ENCODE measurements at places on chromosomes 1 and 21.

- no peak for DNase-seq
Measured at GRCh38 chr1:226627050-226627755, 78.6 kb downstream of the STUM start.

DNA sequence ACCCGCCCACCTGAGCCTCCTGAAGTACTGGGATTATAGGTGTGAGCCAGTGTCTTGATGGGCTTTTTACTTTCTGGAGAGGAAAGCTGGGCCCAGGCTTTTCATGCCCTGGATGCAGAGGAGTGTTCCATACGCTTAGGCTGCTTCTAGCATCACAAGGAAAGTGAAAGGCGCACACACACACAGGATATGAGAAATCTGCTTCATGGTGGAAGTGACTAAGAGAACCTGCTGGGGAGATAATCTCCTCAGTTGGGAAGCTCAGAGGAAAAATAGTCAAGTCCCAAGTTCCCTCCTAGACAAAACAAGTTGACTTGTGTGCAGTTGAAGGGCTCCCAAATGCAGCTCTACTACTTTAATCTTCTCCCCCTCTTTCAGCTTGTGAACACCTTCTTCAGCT is 2.2 kb downstream of the NUDC start:
- no peak for DNase-seq

DNA sequence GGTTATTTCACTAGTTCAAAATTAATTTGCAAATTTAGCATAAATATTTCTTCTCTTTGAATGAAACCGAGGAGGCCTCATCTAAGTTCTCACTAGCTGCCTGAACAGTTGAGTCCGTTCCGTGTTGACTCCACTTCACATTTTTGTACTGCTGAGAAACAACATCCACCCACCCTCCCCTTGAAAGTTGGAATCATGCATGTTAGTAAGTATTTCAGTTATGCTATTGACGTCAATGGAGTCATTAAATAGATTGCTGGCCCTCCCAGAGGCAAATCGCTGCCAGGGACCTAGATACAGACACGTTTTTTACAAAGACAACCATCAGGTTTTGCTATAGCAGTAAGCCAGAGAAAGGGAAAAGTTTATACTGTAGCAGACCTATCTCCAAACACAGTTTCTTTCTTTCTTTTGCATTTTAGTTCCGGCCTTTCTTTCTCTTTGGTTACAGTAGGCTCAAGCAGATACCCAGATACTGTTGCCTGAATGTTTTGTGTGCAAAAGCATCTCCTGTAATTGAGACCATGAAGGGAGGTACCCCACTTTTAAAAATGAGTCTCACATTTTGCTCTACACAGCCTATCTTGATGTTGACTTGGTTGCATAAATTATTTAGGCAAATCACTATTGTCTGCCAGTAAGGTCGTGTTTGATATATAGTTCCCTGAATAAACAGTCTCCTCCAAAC is 262.6 kb upstream of the SGIP1 start:
- DNase-seq = peak; percentile 99

DNA sequence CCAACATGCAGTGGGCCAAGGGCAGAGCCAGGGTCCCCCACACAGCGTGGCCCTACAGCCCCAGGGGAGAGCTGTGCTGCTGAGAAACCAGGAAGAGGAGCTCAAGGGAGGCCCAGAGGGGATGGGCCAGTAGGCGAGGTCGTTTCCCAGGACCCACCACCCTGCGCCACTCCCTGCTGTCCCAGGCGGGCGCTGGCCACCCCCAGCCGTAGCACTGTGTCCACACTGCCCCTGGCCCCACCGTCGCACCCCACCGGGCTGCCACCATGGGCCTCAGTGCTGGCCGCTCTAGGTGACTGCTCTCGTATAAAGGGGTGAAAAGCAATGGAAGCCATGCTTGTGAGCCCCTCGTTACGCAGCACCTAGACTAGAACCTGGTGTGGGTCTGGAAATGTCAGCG is 22.4 kb downstream of the NADK start:
- DNase-seq = no peak

DNA sequence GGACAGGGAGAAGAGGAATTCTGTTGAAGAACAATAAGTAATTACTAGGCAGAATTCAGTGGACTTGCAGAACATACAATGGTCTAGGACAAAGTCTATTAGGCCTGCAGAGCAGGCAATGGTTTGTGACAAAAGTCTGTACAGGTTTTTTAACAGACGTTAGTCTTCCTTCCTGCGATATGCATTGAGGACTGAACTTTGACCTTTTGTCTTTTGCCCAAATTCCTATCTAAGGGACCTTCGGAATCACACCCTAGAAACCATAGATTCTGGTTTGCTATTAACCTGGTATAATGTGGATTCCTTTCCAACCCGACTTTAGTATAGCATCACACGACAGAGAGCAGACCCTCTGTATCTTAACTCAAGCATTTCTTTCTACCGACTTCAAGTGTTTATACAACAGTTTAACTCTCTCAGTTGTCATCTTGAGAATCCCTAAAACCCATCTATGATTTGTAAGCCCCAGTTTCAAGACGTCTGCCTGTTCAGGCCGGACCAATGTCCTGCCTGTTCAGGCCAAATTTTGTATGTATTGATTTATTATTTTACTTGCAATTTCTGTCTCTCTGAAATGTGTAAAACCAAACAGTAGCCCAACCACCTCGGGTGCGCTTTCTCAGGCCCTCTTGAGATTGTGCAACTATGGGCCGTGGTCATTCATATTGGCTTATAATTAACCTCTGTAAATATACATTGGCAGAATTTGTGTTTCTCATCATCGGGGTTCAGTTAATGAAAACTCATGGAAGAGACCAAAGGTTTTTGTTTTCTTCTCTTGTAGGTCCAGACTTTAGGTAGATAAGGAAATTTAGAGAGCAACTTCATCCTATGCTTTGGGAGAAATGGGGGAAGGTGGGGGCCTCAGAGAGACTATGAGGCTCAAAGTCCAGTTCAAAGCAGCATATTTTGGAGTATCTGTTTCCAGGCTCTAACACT is 76.9 kb upstream of the TNFSF18 start:
- no peak for DNase-seq

- peak; percentile 89 for DNase-seq
Measured at GRCh38 chr1:61184040-61184713, 101.8 kb downstream of the NFIA start.

- DNase-seq = no peak
Measured at GRCh38 chr1:30866594-30866993, 42.0 kb downstream of the SDC3 start.

DNA sequence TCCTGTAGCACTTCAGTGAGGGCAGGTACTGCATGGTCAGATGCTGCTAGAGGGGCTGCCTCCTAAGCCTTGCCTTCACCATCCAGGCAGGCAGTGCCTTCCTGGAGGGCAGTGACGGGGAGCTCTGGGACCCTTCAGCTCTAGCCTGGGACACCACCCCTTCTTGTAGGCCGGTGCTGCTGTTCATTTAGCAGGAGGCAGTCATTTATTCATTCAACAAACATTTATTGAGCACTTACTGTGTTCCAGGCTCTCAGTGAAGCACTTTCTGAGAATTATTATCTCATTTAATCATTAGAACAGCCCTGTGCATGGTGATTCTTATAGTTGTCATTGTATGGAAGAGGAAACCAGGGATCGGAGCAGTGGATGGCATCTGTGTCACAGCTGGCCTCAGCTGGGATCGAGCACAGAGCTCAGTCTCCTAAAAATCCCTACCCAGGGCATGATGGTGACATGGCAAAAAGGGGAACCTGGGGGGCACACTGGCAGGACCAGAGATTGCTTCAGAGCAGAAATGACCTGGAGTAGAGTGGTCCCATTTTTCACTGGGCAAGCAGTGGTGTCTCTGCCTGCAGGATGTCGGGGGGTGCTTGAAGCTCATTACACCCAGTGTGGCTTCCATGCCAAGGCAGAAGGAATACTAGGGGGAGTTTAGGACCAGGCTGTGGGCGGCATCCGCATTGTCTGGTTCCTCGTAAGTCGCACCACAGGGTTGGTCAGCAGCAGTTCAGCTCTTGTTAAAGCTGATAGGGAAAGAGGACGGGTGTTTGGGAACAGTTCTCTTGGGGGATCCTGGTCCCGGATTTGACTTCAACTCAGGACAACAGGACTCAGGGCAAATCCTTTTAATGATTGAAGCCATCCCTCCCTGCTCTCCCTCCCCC is 28.8 kb downstream of the ARHGEF10L start:
- DNase-seq = no peak

DNA sequence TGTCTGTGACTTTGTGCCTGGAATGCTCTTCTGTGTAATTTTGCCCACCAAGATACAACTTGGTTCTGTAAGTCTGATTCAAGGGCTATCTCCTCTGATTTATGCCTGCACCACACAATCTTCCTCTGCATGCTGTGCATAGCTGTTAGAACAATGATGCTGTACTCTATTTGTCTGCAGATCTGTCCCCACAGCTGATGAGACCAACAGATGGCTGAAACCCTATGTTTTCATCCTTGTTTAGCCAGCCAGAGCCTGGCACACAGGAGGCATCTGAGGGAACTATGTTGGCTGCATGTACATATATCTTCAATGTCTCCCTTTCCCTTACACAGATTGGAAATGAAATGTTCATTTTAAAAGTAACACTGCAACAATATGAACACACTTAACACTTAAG is 58.0 kb upstream of the ABCA4 start:
- DNase-seq = no peak

- DNase-seq = peak; percentile 9
Measured at GRCh38 chr1:197312163-197312562, 44.1 kb downstream of the CRB1 start.

- no peak for DNase-seq
Measured at GRCh38 chr1:1914101-1914970, 724 bp upstream of the CALML6 start.

- no peak for DNase-seq
Measured at GRCh38 chr21:41500931-41501381, 7.0 kb downstream of the TMPRSS2 start.

DNA sequence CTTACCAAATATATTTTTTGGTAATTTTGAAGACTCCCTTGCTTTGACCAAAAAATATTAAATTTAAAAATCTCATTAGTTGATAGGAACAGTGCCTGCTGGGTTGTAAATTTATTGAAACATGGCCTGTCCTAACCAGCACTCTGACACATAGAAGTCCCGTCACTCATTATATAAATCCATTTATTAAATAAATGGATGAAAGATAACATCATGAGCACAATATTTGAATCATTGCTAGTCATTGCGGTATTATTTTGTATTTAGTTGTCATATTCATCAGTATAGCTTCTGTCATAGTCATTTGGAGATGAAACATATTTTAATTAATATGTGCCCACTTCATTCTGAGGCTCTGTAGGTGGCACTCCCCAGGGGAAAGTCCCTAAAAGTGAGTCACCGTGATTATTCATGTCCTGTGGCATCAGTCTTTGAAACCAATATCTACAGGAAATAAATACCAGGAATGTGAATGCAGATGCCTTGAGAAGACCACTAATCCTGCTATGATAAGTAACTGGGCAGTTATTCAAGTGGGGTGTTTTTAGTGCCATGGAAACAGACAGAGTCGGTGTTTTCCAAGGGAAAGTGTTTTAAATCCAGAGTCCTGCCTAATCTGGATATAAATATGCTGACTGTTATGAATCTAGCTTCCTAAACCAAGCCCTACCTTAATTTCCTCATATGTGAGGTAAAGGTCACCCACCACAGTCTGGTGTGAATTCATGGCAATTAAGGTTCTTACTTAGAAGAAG is 302.0 kb downstream of the DUSP10 start:
- DNase-seq = peak; percentile 98

- no peak for DNase-seq
Measured at GRCh38 chr1:224737353-224737727, 121.2 kb downstream of the CNIH3 start.

DNA sequence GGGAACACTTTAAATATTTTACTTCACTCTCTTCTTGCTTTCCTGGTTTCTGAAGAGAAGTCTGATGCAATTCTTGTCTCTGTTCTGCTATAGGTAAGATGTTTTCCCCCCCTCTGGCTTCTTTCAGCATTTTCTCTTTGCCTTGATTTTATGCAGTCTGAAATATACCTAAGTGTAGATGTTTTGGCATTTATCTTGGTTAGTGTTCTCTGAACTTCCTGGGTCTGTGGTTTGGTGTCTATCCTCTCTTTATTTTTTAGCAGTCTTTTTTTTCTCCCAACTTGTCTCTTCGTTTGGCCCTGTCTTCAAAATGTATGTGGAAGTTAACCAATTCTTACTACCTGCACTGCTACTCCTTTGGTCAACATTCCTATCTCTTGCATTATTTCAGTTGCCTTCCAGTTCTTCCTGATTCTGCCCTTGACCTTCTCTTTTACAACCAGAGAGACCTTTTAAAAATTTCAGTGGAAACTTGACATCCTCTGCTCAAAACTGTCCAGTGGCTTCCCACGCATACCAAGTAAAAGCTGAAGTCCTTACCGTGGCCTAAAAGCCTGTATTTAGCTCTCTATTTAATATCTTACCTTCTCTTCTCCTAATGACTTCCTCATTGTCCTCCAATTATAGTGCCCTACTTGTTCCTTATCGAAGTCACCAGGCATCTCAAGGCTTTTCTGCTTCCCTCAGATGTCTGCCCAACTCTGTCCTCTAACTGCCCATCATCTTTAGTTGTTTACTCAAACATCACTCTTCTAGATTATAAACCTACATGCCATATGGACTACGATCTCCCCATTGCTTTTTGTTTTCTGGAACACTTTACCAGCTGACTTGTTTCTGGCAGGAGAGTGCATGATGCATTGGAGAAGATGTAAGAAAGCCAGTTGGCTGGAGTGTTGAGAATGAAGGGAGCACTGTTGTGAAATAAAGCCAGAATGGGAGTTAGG is 40.9 kb downstream of the RAP1A start:
- DNase-seq = no peak

GRCh38 chr1:117244971-117245370 is 34.2 kb upstream of the VTCN1 start:
- no peak for DNase-seq

DNA sequence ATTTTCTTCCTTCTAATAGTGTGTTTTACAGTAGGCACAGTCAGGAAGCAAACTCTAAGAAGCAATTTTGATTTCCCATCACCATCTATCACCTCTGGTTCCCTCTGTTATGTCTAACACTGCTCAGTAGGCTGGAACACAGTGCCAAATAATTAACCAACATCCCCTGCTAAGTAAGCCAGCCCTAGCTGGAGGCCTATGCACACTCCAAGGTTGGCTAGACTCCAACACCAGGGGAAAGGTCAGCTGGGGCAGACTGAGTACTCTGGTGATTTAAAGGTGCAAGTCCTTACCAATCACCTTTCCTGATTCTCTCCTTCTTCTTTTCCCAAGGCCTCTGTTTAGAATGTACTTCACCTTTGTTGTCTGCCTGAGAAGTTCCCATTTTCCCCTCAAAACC is 46.5 kb upstream of the BEND5 start:
- DNase-seq = no peak

GRCh38 chr1:236045771-236046170 is 19.1 kb downstream of the NID1 start:
- no peak for DNase-seq

DNA sequence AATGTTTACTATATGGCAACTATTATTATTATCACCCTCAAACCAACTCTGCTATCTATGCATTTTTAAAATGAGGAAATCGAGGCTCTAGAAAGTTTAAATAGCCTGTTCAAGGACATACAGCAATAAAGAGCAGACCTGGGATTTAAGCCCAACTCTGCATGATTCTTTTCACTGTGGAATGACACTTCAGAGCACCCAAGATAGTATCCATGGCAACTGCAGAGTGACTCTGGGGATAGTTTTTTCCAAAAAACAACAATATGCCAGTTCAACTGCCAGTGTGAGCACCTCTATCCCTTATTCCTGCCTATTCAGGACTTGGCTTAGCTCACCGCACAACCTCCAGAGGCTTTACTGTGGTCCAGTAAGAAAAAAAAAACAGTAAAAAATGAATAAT is 293.9 kb downstream of the BRINP2 start:
- DNase-seq = no peak

All from fibroblast of lung (primary cell).